ENCODE measurements at places on chromosomes 1 and 21.

- no peak for DNase-seq
Observed at GRCh38 chr1:223662943-223663342, 2.6 kb downstream of the CAPN8 start.

DNA sequence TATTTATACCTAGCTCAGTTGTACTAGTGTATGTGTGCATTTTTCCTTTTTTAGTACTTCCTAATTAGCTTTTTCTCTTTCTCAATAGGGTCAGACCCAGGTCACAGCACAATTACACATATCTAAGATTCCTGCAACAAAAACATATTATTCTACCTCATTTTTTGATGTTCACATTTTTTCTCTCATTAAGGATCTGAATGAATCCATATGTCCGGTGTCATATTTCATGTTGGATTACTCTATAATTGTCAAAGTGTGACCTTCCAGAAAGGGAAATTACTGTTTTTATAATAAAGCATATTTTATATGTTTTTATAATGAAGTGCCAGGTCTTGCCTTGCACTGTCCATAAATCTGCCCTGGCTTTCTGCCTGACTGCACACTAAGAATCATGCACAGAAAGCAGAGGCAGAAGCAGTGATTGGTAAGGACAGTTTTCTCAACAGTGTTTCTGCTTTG lies 143.7 kb downstream of the KCNT2 start:
- no peak for DNase-seq

- DNase-seq, result no peak
Observed at GRCh38 chr1:87173231-87173630, 155.4 kb upstream of the LMO4 start.

- DNase-seq, result no peak
Observed at GRCh38 chr1:196380316-196380715, 227.9 kb downstream of the KCNT2 start.

GRCh38 chr1:229328598-229329362 lies 14.1 kb downstream of the CCSAP start:
- DNase-seq, result no peak

DNA sequence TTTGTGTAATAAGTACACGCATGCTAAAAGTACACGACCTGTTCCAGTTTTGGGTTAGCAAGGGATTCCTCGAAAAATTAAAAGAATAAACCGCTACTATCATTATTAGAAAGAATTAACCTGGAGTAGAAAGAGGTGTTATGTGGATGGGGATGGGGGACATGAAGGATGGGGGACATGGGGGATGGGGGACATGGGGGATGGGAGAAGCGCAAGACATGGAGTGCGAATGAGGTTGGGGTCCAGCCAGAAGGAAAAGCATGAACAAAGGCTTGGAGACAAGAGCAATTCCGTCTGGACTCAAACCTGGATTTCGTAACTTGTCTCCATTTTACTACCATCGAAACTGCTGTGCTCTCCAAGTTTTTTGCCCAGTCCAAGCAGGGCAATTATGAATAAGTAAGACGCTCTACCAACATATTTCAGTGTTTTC lies 591 bp upstream of the KDM1A start:
- DNase-seq, result no peak

- DNase-seq, result no peak
Observed at GRCh38 chr1:1428174-1428573, 7.1 kb upstream of the ANKRD65 start.

- no peak for DNase-seq
Observed at GRCh38 chr1:21620011-21620410, 49.1 kb downstream of the RAP1GAP start.

DNA sequence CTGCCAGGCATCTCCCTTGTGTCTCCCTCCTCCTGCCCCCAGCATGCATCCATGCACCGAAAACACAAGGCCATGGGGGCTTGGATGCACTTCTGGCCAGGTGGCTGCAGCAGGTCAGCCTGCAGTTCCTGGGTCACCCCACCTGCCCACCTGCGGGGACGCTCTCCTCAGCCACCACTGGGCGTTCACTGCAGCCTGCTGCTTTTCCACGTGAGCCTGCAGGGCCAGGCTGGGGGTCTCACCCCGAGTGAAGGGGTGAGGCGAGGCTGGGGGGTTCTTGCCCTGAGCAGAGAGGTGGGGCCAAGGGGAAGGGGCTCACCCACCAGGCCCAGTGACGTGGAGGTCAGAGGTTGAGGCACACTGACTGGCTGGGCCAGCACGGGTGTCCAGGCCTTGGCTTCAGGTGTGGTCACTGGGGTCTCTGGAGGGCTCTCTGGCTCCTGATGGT lies 64.6 kb downstream of the WNT9A start:
- DNase-seq, result no peak

DNA sequence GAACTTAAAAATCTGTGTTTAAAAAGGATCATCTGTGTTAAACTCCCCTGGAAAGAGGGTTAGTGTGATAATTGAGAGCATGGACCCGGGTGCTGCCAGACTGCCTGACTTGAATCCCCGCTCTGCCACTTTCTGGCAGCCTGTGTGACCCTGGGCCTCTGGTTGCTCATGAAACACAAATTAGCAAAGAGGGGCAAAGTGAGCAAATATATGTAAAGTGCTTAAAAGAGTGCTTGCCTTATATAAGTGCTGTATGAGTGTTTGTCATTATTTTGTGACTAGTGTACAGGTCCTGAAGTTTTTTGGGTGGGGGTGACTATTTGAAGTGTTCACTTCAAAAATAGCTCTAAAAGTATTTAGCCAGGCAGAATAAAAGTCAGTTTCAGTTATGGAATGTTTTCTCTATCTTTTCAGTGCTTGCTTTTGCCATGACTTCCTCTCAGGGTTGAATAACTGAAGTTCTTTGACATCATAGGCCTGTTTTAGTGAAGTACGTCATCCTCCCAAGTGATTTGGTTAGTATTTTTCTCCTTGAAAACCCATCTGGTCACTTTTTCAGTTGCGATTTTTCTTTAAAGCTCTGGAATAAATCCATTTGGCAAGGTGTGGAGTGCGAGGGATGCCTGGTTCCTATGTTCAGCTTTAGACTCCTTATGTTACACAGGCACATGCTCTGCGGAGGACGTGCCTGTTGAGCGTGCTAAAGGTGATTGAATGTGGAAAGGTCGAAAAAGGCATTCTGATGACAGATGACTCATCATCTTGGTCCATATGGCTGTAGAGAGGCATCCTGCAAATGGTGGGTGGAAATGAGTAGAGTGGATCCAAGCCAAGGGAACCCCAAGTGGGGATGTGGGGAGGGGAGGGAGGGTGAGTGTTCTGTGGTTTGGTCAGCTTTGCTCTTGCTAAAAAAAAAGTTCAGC lies 47.8 kb downstream of the AK4 start:
- no peak for DNase-seq

DNA sequence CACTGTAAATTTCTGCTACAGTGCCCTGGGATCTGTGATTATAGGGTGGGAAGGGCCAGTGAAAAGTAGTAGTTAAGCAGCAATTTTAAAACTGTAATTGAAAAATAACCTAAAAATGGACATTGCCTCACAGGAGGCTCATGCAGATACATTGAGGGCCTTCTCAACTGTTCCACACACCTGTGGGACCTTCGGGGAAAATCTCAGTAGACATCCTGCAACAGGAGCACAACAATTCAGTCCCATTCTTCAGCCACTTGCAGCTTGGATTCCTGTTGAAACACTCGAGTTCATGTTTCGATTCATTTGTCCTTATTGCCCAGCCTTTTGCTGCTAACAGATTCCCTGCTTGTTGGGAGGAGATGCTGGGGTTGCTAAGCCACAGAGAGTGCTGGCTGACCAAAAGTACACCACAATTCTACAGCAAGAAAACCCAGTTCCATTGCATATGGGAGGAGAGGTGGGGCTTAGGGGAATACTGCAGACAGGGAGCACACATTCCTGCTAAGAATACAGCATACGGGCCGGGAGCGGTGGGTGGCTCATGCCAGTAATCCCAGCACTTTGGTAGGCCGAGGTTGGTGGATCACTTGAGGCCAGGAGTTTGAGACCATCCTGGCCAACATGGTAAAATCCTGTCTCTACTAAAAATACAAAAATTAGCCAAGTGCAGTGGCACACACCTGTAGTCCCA lies 4.5 kb downstream of the TMCC2 start:
- DNase-seq, result no peak

DNA sequence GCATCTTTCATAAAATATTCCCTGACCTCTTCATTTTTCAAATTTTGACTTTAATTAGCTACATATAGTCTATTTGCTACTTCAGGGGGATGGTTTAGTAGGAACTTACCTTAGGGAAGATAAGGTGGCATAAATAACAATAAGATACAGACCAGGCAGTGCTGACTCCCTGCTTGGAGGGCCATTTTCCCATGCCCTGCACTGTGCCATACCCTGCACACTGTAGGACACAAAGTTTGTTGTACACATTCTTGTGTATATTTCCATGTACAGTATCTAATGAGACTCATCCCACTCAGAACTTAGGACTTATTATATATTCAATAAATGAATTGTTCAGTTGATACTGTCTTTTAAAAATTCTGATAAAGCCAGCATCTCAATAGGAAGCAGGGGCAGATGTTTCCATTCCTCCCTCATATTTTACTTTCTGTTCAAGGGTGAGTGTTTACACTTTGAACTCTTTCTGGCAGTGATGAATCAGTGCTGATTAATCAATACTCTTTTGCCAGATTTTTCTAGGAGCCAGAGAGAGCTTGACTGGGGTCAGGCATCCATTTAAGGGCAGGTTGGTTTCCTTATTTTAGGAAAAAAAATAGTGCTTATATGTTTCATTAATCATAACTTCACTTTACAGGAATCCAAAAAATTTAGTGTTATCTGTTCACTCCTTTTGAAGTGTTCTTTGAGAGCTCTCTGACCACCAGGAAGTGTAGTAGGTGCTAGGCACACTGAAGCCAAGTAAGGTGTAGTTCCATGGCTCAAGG lies 30.6 kb downstream of the MPZL1 start:
- no peak for DNase-seq
